Effector memory CD4-positive, alpha-beta T cell (primary cell): ENCODE measurements at places on chromosomes 4 and X.

DNA sequence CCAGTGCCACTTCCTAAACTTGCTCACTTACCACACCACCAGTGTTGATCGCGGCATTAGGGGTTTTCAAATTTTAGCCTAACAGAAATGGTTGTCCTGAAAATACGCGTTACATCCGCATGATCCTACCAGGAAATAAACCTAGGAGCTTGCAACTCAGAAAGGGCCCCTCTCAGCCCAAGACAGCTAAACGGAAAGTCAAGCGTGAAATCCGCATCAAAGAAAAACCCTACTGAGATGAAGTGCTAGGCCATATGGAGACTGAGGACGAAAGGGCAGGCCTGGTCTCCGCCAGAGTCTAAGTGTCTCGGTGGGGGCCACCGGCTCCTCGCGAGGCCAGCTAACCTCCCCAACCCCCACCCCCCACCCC lies 626 bp downstream of the YTHDC1 start:
- no peak for DNase-seq

- no peak for DNase-seq
Measured at GRCh38 chr4:154205471-154205870, 286.1 kb downstream of the DCHS2 start.

- DNase-seq: no peak
Measured at GRCh38 chrX:154828016-154828408, 6.5 kb downstream of the SMIM9 start.

GRCh38 chr4:89268679-89269078 lies 38.9 kb downstream of the GPRIN3 start:
- DNase-seq: no peak

- no peak for DNase-seq
Measured at GRCh38 chr4:94253036-94253435, 45.4 kb downstream of the SMARCAD1 start.

- no peak for DNase-seq
Measured at GRCh38 chr4:169975131-169975837, 50.9 kb downstream of the MFAP3L start.

DNA sequence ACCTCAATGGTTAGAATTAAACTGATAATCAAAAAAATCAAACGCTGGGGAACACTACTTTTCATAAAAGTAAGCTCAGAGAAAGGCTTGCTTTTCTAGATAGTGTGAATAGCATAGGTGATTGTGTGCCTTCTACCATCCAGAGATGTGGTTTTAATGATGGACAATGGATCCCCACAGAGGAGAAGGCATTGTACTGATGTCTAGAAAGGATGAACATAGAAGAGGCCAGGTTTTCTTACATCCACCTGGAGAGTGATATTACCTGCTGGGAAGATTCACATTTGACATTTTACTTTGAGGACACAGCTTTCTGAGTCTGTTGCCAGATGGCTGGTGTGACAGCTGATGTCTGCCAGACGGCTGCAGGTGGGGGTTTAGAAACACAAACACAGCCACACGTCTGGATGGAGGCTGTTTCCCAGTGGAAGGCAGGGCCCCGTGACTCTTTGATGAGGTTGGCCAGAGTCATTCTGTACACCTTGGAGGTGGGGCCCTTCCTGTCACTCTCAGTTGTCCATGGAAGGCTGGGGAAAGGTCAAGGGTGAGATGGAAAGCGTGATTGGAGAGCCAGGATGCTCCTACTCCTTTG lies 114.4 kb downstream of the PSAPL1 start:
- DNase-seq: no peak

DNA sequence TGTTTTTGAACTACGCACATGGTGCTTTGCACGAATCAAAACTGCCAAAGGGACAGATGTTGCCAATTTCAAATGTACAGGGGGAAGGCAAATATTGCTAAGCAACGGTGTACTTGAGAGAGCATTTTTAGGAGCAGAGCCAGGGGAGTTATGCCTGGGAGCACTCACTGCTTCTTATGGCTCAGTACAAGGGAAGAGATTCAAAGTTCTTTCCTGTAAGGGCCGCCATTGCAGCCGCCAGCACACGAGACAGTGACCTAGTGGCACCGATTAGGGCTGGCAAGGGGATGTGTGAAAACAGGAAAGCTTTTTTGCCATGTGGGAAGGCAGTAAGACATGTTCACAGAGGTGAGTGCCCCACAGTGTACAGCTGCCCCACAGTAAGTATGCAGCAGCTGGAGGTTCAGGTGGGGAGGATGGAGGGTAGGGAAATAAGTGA lies 133.8 kb downstream of the AFF1 start:
- DNase-seq: no peak

DNA sequence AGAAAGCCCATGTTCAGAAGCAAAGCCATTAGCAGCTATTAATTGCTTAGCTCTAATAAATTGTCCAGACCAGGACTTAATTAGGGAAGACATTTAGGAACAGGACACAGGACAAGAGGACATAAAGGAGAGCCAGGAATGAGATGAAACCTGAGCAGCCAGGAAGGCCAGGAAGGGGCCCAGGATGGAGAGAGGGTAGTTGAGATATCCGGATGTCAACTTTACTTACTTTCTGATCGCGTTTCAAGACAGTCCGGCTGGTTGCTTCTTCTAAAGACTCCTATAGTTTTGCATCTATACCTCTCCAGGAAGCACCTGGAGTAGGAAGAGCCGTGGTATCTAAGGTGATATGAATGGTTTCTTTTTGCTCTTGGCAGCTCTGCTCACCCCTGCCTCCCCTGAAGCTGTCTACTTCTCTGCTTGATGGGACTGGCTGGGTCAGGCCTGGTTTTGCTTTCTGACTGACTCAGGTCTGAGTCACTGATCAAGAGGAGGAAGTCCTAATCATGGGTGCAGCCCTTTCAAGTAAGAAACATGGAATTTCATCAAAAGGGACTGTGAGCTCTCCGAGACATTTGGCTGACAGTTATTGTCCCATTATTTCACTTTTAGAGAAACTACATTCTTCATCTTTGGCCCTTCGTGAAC lies 733.3 kb downstream of the RPA4 start:
- no peak for DNase-seq

- DNase-seq: no peak
Measured at GRCh38 chr4:114603497-114603896, 4.9 kb downstream of the UGT8 start.

DNA sequence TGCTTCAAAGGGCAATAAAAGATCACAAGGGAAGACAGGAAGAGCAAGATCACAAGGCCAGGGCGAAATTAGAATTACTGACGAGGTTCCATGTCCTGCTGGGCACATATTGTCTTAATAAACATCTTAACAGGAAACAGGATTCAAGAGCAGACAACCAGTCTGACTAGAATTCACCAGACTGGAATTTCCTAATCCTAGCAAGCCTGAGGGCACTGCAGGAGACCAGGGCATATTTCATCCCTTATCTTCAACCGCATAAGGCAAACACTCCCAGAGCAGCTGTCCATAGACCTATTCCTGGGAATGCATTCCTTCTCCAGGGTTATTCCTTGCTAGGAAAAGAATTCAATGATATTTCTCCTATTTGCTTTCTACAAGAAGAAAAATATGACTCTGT lies 12.4 kb upstream of the TDO2 start:
- no peak for DNase-seq

GRCh38 chrX:115560978-115561604 lies at the start of gene PLS3:
Gene PLS3, plus strand, starts transcription at chrX:115561174. Its CDS starts 49,077 bp downstream, at chrX:115610251.
- DNase-seq: no peak

DNA sequence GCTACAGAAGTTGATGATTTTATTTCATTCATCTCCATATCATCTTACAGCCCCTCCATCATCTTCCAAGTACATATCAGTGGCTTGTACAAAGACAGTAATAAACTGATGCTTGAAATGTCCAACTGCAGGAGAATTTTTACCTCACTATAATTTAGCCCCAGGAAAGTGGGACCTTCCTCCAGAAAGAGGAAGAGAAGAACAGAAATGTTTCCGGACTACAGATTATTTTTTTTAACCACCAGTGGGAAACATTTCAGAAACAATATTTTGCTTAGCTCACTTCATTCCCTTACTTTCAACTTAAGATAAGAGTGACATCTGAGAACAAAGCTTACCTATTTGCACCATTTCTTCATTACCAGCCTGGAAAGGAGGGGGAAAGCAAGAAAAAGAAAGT lies 2.0 kb downstream of the ADAMTS3 start:
- DNase-seq: no peak

DNA sequence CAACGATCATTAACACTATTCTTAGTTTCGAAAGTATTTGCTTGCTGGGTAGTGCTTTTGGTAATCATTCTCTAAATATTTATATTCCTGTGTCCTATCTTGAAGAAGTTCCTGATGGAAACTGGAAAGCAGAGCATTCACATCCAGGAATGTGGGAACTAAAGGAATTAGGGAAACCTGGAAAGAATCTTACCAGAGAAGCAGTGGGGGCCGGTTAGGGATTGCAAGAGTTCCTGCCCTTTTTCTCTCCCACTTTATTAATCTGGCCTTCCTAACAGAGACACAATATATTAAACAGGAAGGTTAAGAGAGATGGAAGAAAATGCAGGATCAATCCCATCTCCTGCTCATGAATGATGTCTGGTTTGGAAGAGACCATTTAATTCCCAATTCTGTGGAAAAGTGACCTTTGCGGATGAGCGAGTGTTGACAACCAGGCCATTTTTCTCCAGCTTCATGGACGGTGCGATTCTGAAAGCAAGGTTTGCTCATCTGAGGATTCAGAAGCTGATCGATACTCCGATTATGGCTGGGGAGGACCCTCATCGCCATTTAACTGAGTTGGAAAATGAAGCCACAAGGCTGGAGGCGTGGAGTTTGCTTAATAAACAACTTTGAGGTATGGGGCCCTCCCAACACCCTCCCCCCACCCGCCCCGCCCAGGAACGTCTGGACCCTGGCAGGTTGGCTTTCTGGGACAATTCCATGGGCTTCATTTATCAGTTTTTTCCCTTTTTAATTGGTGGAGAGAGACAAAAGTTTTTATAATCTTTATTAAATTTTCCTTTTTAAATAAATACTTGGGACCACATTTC lies 52.3 kb downstream of the C4orf51 start:
- no peak for DNase-seq

- no peak for DNase-seq
Measured at GRCh38 chr4:153204247-153204671, at the start of gene TRIM2. Gene TRIM2, plus strand, starts transcription at chr4:153204443. Its CDS starts 88 bp downstream, at chr4:153204531.

DNA sequence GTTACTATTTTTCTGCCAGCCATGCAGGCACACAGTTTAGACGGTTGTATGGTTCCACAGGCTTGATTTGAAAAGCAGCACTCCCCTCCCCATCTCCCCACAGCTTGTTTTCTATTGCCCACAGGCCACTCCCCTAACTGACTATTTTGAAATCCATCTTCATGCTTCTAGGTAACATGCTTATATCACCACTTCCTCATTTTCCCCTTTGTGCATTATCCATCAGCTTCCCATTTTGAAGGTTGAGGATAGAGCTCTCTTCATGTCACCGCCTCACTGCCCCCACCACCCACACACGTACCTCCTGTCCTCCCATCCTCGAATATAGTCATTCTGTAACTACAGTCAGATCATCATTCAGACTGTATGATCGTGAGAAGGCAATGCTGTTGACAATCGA lies 224.7 kb downstream of the MID1 start:
- DNase-seq: no peak

DNA sequence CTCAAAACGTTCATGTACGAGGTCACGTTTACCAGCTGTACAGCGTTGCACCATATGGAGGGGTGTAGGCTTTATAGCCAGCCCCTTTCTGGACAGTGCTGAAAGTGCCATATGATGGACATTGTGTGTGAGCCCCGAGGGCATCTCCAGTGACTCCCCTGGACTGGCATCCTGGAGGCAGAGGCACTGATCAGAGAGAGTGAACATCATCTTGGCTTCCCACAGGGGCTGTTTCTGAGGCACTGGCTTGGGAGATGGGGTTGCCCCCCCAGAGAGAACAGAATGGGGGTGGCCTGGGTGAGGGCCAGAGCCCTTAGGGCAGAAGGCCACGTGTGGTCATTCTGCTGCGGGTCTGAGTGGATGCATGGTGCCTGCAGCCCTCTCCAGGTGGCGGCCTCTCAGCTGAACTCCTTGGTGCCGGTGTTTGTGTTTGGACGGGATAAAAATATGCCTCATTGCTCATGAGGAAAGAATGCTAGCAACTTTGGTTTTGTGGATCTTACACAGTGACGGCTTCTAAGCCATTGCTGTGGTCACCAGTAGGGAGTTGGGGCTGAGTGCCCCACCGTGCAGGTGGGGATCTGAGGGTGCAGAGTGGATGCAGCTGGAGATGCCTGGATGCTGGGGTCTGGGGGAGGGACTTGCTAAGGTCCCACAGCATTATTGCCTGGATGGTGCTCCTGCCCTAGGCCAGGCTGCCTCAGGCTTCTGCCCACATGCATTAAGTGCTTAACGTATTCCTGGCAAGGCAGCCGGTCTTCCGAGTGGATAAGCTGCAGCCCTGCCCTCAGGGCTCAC lies 3.4 kb downstream of the WFS1 start:
- no peak for DNase-seq

DNA sequence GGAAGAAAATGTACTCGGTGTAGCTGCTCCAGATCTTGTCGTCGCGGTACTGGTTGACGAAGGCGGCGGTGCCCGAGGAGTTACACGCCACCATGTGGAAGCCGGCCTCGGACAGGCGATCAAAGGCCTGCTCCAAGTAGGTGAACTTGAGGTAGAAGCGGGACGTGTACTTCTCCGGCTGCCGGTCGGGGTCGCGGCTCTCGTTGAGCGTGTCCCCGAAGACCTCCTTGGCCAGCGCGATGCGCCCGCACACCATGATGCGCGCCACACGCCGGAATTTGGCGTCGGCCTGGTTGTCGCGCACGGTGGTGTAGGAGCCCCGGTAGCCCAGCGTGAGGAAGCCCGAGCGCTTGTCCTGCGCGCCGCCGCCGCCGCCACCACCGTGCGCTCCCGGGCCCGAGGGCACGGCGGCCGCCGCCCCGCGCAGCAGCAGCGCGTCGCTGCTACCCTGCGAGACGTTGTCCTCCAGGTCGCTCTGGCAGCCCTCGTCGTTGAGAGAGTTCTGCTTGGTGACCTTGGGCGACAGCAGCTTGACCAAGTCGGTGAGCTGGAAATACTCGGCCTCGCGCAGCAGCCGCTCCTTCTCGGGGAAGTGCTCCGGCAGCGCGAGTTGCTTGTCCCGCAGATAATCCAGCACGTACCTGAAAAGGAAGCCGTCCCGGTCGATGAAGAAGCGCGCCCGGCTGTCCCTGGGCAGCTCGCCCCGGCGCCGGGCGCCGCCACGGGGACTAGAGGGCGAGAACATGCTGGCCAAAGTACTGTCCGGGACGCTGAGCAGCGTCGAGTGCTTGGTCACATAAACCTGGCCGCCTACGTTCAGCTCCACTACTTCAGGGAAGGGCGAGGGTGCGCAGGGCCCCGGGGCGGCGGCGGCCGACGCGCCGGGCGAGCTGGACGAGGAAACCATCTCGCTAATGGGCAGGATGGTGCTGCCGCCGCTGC lies 775 bp downstream of the KCTD8 start:
- DNase-seq: no peak

GRCh38 chr4:97359826-97360225 lies 783.5 kb downstream of the STPG2 start:
- DNase-seq: no peak

- no peak for DNase-seq
Measured at GRCh38 chrX:49155243-49155899, 7.2 kb upstream of the MAGIX start.

- DNase-seq: no peak
Measured at GRCh38 chrX:19272452-19272851, 71.3 kb upstream of the PDHA1 start.
